ENCODE measurements at places on chromosomes 2 and 18.

DNA sequence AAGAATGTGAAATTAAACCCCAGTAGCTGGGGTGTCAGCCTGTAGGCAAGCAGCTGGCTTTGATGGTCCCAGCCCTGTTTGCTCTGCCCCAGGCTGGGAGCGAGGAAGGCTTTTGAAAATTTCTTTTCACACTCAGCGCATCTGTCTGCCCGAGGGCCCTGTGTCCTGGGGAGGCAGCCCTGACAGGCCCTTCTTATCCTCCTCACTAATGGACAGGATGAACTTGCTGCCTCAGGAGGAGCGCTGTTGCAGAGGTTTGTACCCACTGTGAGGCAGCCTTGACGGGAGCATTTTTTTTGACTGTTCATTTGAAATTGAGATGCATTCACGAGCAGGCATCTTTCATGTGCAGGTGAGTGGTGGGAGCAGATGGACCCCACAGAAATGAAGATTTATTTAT lies 62.4 kb downstream of the SERPINB8 start:
- DNase-seq: no peak

- no peak for DNase-seq
Observed at GRCh38 chr18:21672521-21673267, 31.9 kb downstream of the ABHD3 start.

- no peak for DNase-seq
Observed at GRCh38 chr2:237466211-237466610, 20.8 kb upstream of the MLPH start.

- DNase-seq: no peak
Observed at GRCh38 chr2:175462246-175462645, 280.7 kb upstream of the ATP5MC3 start.

GRCh38 chr2:217049422-217049821 lies 189.6 kb upstream of the TNP1 start:
- no peak for DNase-seq

- no peak for DNase-seq
Observed at GRCh38 chr2:126239320-126239955, 416.5 kb upstream of the GYPC start.

GRCh38 chr2:30677231-30677630 lies 130.0 kb downstream of the CAPN13 start:
- no peak for DNase-seq
